NCI-H1092 treated with DMSO at 0.1 percent for 48 hours (cell line): ENCODE measurements at places on chromosomes 3 and 15.

- DNase-seq, result no peak
Measured at GRCh38 chr3:141979050-141979671, 102.7 kb downstream of the ATP1B3 start.

DNA sequence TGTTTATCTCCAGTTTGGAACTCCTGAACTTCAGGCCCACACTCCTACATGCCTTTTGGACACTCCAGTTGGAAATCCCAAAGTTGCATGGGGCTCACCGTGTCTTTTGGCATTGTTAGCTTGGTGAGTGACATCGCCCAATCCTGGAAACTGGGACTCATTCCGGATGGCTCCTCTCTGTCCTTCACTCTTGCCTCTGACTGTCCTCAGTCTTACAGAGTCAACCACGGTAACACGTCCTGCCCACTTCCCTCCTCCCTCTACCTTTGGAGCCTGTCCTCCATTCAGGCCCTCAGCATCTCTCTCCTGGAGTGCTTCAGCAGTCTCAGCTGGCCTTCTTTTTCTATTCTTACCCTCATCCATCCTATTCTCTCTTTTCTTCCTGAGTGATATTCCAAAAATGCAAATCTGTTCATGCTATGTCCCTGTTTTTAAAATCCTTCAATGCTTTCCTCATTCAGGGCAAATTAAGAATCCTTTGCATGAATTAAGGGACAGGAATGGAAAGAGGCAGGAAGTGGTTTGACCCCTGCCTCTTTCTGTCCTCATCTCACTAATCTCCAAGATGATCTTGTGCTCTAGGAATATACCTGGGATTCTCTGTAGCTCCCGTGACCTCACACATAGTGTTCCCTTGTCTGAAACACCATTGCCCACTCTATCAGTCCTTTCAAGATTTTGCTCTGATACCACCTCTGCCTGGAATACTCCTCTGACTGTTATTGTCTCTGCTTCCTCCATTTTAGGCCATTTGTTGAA, 42.5 kb downstream of the LPP start:
- DNase-seq, result no peak

- DNase-seq, result no peak
Measured at GRCh38 chr3:142053244-142053643, 96.1 kb downstream of the TFDP2 start.

DNA sequence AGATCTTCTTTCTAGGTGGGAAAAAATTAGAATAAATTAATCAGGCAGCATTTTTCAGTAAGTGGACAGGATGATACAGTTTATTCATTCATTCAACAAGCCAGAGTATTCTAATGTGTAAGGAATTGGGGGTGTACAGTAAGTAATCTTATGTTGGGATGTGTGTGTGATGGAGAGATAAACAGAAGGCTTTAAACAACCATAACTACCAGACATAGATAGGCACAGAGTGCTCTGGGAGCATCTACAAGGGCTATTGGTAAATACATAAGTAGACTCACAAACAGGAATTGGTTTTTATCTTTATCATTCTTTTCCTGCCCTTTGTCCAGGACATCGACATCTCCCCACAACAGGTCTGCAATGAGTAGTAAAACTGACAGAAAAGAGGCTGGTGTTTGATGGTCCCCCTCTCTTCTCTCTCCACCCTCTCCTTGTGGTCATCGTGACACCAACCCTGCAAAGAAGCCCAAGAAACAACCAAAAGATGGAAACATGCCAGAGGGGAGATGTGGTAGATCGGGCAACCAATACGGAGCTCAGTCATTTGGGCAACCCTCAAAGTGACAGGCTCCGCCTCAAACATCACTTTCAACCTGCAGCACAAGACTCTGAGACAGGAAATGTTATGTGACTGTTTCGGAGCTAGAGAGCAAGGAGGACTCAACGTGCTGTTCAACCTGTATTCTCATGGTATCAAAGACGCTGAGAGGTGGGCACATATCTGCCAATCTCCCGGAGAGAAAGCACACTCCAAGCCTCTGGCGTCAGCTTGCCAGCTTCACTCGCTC, 28.7 kb upstream of the B3GNT5 start:
- DNase-seq, result no peak

GRCh38 chr3:183533412-183534132, 21.9 kb downstream of the KLHL6 start:
- no peak for DNase-seq

DNA sequence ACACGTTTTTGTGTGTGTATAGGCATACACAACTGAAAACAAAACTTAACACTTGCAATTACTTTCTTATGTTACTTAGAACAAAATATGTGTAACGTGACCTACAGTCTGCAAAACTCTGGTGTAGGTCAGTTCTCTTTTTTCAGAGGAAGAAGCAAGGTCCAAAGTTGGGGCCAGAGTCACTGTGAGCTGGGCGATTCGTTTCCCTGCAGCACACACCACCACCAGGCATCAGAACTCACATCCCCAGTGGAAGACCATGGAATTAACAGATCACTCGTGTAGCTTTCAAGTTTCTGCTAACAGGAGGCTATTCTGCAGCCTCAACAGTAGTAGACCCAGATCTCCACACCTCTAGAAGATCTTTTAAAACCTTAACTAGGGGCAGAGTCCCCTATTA, 25.8 kb downstream of the ANP32A start:
- no peak for DNase-seq

DNA sequence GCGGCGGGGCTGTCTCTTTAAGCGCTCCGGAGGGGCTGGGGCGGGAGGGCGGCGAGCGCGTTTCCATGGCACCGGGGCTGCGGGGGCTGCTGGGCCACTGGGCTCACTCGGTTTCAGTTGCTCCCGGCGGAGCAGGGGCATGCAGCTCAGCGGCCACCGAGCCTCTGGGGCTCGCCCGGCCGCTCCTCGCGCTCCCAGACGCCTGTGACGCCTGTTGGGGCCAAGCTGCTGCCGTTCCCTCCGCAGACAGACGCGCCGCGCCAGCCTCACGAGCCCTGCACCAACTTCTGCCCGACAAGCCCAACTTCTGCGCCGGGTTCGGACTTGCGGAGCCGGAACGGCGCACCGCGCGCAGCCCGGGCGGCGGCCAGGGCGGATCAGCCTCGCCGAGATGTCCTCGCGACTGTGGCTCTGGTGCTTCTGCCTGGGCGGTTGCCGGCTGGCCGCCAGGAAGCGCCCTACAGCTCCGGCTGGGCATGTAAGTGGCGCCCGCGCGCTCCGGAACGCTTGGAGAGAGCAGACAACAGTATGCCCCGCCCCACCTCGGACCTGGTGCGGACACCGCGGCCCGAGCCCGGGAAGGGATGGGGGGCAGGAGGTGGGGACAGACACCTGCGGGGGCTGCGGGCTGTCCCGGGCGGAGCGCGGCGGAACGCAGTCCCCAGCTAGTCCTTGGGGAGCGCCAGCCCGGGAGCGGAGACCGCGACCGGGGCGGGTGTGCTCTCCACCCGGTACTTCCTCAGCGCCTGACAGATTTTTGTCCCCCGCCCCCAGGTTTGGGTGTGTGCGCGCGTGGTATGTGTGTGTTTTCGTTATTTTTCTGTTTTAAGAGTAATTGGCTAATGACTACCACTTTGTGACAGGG, 154.1 kb upstream of the GOLIM4 start:
- DNase-seq, result peak; percentile 82

DNA sequence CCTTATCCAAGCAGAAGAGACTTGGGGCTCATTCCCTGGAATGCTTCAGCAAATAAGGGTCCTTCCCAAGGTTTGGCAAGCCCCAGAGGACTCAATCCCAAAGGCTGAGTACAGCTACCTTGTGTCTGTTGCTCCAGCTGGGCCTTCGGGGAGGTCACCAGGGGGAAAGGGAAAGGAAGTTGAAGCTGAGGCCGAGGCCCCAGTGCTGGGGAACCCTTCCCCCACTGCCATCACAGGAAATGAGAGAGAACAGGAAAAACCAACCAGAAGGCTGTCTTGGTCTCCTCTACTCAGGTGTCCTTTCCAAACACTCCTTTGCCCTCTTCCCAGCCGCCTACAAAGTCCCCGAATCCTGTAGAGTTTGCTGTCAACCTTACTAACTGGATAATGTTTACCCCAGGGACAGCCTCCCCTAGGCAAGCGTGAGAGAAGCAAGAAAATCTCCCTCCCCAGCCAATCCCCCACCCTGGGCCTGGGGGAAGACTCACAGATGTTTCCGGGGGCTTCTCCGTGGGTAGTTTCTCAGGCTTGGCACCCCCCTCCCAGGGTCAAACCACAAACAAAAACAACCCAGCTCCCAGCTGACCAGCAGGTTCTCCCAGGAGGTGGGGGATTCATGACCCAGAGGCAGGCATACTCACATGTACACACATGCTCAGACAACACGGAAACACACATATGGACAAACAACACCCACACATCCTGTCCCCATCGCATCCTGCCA, 5.5 kb downstream of the CSRNP1 start:
- DNase-seq, result no peak
